Hypothalamus (tissue), 51 donors: ENCODE measurements at places on chromosomes 6 and 20.

GRCh38 chr6:43515808-43516207 is 918 bp downstream of the YIPF3 start:
- DNase-seq = no peak

- no peak for DNase-seq
Observed at GRCh38 chr20:15911581-15911980, 661.7 kb downstream of the KIF16B start.

DNA sequence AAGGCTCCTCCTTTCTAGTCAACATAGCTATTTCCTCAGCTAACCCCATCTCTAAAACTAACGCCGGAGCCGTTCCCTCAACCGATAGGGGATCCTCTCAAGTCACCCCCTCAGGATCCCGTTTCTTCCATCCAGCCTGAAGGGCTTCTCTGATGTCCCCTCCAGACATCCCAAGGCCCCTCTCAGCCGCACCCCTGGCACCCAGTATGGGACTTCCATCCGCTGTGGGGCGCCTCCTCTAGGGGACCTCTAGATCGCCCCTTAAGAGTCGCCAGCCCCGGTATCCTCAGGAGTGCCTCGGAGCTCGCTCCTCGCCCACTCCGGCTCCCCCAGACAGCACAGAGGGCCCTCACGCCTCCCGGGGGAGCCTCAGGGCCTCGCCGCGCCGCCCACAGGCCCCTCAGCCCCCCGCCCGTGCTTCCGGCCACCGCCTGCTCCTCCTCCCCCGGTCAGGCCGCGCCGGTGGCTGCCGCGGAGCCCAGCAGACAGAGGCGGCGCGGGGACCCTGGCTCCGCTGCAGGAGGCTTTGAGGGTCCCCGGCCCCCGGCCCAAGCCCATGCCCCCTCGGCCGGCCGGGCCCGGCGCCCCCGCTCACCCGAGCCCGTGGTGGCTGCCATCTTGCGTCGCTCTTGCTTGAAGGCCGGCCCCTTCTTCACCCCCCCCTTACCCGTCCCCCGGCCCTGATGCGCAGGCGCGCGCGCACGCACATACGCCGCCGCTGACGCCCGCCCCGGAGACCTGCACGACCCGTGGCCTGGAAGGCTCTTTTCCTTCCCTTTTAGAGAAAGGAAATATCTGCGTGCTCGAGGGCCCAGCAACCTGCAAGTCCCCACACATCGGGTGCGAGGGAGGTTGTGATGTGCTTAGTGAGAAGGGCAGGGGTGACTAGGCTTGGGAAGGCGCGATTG is at the start of gene UBE2V1:
TSS of gene UBE2V1 (minus strand) at position 639 of the 908 bp plus-strand sequence. CDS start at position 617, 22 bp downstream.
- peak; percentile 85 for DNase-seq

DNA sequence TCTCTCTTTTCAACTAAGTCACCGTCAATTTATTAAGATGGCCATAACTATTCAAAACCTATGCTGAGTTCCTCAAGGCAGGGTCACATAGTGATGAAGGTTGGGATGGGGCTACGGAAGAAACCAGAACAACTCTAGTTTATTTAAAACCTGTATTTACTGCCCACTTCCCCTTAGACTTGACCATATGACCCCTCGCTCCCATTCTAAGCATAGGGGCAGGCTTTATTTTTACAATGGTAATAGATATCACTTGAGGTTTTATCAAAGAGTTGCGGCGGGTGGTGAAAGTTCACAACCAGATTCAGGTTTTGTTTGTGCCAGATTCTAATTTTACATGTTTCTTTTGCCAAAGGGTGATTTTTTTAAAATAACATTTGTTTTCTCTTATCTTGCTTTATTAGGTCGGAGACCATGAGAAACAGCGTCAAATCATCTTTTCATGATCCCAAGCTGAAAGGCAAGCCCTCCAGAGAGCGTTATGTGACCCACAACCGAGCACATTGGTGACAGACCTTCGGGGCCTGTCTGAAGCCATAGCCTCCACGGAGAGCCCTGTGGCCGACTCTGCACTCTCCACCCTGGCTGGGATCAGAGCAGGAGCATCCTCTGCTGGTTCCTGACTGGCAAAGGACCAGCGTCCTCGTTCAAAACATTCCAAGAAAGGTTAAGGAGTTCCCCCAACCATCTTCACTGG is 5.5 kb downstream of the EDN1 start:
- DNase-seq = no peak

GRCh38 chr6:6683969-6684833 is 95.7 kb downstream of the LY86 start:
- DNase-seq = no peak

DNA sequence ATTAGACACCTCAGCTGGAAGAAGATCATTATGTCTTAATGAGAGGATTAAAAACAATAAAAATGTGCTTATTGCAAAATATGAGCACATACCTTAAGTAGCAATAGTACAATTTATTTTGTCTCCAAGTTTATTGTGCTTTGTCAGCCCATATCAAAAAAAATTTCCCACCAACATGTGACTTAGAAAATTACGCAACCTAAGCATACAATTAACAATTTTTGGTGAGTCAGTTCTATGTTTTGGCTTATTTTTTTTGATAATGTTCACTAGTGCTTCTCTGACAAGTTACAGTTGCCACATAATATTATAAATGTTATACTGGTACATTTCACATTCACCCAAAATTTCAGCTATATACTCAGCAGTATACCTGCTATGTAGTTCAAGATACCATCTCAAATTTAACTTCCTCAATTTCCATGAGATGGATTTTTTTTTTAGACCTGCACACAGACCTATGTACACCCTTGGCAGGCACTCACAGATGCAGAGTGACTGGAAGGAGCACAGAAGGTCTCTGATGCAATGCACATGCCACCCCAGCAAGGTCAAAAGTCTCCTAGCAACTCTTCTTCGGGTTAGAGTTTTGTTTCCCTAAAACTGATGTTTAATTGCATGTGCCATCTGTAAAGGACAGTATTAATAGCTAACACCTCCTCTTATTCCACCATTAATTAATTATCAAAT is 112.4 kb downstream of the PRKN start:
- DNase-seq = no peak

DNA sequence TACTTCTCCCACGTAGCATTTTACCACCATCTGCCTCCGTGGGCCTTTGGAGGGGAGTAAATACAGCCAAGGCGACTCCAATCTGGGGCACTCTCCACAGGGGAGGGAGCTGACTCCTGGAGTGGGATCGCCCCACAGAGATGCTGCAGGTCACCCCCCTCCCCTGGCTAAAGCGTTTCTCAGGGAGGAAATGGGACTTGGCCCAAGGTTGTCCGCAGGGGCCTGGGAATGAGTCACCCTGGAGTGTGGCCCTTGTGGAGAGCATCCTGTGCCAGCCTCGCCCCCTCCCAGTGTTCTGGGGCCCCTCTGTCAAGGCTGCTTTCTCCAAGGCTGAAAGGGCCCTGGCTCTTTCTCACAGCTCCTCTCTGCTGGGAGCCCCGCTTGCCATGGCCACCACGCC is 84.5 kb upstream of the QKI start:
- DNase-seq = no peak

DNA sequence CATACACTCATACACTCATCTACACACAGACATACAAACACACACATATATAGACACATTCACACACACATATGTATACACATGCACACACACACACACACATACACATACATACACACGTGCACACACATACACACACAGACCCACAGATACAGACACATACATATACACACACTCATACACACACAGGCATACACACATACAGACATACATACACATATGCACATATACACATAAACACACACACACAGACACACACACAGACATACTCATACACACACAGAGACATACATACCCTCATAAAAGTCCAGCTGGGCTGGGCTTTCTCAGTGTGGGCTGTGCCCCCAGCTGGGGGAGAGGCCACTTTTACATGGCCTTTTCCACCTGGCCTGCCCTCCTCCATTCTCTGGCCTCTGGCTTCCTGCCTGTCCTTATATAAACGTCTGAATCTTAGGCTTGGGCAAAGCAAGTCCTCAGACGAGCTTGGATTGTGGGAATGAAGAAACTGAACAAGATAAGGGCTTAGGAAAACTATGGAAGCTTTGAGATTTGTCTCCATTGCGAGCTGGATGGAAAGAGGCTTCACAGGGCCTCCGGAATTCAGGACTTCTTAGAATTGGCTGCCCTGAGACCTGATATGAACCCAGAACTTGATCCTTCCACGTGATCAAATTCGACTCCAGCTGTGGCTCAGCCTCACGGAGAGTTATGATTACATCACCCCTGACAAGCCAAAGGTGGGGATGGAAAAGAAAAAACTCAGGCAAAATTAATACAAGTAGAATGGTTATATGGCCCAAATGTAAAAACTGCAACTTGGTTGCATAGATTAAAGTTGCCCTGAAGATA is 22.5 kb upstream of the CST3 start:
- no peak for DNase-seq
